ENCODE measurements at places on chromosomes 5 and 9.

- DNase-seq: no peak
Observed at GRCh38 chr9:107286057-107286456, 3.0 kb downstream of the RAD23B start.

GRCh38 chr5:57561231-57561842, 78.7 kb upstream of the ACTBL2 start:
- no peak for DNase-seq

DNA sequence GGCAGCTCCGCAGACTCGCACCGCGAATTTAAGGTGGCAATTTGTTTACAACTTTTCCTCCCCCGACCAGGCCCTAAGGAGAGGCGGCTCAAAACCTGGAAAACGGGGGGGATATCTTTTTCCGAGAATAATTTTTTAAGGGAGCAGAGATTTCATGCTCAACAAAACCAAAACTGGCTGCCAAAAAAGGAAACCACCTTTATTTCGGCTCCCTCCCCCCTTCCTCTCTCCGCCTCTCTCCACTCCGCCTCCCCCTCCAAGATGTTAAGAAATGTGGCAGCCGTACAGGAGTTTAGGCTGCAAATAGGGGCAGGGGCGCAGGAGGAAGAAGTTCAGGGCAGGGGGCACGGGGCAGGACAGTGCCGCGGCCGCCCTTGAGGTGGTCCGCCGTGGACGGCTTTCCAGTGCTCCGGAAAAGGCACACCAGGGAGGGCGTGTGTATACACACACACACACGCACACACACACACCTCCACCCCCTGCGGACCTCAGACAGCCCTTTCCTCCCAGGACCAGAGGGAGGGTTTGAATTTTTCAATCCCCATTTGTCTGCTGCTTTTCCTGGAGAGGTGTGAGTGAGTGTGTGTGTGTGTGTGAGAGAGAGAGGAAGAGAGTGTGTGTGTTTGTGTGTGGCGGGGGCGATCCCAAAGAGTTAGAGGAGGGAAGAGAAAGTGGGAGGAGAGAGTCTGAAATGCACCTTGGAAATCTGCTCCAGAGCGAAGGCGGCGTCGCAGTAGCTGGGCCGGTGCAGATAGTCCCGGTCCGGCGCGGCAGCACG, 9.1 kb downstream of the PTCH1 start:
- peak; percentile 51 for DNase-seq

GRCh38 chr9:94144394-94144793, 60.1 kb downstream of the PTPDC1 start:
- no peak for DNase-seq

DNA sequence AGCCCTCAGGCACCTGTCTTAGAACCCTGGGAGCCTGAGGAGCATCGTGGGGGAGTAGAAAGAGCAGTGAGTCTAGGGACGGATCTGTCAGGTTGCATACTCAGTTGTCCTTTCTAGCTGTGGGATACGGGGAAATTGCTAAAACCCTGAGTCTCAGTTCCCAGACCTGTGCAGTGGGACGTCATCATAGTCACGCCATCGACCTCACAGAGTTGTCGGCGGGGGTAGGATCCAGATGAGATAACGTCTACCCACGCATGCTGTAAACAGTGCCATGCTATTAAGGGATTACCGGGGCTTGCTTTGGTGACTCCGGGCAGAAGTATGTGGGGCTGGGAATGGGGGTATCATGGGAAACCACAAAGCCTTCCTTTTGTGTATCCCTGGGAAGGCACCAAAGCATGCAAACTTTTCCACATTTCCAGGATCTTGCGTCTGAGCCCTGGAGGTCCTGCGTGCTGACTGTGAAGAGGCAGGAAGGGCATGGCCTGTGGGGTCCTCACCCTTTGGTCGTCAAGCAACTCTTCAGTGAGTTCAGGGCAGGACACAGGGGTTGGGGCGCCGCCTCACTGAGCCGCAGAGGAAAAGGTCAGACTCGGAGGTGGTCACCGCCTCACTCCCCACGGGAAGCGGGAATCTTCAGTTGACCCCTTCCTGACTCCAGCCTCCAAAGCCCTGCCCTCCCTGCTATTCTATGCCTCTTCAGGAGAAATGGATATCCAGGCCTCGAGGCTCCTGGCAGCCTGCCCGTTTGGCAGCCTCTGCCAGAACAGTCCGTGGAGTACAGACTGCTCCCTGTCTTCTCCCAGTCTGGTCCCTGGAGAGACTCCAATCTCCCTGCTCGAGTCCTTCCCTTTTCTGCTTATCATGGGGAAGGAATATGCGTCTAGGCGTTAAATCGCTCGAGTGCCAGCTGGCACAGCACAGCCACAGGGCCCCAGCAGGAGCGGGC, 186.8 kb upstream of the KLF9 start:
- no peak for DNase-seq

- DNase-seq: no peak
Observed at GRCh38 chr5:82298668-82299067, 20.5 kb upstream of the RPS23 start.

DNA sequence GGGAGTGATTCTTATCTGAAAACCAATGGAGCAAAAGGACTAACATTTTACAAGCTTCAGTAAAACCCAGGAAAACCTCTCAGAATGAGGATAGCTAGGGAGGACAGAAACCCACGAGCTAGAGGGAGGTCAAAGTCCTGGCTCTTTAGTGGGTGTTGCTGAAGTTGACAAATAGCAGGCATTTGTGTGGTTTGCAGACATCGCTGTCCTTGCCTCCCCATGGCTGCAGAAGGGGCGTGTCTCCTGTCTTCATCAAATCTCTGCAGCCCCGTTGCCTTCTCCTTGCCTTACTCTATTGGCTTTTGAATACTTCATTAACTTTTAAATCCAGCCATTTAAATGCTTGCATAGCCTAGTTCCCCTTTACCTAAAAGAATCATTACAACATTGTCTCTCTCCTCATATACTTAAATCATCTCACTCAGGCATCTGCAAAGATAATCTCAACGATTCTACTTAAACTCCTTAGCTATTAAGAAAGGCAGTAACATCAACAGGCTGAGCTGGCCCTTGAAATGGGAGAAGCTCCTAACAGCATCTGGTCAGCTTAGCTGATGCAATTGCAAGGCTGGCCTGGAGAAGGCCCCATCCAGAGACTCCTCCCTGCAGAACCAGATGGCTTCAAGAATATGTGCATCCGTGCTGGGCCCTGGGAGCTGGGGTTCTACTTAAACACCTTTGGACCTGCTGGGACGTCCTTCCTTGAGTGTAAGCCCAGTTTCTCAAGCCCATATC, 152.8 kb upstream of the TAS2R1 start:
- no peak for DNase-seq

DNA sequence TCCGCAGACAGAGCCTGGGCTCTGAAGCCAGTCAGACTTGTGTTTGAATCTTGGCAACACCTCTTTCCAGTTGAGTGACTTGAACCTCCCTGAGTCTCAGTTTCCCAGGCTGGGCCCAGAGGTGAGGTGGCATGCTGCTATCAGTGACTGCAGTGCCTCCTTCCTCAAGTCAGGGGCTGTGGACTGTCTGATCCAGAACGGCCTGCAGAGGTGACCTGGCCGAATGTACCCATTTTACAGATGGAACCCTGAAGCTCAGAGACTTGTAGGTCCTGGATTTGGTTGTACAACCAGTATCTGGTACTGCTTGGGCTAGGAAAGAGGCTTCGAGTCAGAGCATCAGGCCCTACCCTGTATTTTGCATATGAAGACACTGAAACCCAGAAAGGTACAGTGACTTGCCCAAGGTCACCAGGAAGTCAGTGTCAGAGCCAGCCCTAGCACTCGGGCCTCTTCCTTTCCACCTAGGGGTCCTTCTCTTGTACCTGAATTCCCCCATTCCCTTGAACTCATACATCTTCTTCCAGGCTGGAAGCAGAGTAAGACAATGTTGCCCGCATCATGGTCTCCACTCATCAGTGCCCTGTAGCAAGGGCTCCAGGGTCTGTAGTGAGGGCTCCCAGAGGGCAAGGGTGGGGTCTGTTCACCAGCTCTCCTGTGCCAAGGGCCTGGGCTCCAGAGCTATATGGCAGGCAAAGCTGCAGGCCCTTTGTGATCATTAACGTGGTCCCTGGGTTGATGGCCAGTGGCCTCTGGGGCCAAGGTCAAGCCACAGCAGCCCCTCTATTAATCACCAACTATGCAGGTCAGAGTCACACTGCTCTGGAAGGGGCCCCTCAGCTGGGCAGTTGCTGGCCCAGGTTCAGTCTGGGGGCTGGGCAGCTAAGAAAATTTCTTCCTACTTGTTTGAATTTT, 28.5 kb downstream of the GSN start:
- no peak for DNase-seq

GRCh38 chr5:24823625-24824024, 178.8 kb upstream of the CDH10 start:
- DNase-seq: no peak

DNA sequence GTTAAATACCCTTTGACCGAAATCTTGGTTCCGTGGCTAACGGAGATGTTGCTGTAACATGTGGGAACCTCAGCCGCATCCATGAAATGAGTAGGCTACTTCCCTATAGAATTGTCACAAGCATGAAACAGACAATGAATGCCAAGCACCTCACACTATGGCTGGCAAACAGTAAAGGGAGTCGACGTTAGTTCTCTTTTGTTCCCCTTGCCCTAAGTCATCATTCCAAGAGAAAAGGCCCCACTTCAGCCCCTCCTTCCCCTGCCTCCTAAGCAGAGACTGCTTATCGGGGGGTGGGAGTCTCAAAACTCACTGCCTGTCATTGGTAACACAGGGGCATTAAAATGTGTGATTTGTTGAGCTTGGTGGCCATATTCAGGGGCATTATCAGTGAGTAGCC, 159.6 kb downstream of the MAPKAP1 start:
- DNase-seq: no peak

DNA sequence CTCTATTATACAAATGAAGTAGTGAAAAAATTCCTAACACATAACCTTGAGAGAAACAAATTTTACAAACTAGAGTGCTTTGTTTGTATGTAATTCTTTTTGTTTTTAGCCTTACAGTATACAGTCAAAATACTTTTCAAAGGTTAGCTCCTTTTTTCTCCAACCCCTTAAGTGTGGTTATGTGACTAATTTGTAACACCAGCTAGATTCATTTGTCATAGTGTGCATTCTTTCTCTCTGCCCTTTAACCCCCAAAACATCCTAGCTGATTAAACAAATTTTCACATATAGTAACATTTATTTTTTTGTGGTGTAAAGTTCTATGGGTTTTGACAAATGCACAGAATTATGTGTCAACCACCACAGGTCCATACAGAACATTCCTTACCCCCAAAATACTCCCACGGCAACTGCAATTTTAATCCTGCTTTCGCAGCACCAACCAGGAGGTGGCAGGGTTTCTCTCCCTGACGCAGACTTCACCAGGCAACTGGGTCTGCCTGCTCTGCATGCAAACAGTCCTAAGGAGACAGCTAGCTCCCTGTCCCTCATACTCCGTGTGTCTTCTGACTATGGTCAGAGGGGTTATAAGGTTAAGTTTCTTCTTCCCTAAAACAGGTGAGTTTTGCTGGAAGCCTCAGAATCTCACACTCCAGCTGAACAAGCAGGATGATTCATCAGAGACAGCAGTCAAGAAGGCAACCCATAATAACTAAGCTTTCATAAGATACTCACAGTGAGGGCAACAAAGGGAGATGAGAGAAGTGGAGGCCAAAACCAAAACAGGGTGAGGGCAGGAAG, 44.5 kb upstream of the NR5A1 start:
- peak; percentile 8 for DNase-seq

- no peak for DNase-seq
Observed at GRCh38 chr9:112852741-112853504, 37.8 kb downstream of the SLC46A2 start.

DNA sequence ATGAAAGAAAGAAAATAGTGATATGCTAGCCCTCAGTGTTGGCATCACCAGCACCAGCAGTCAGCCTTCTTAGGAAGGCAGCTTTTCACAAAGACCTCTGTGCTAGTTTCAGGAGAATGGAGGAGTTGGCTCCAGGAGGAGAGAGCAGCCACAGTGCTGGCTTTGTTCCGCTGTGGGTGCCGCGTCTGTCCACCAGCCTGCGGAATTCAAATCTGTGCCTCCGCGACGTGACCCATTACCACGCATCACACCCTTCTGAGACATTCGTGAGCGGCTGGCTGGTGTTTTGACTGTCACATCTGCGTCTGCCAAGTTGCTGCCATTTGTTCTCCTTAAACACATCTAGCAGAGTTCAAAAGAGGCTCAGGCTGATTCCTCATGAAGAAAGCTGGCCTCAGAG, 34.4 kb downstream of the SNX18 start:
- DNase-seq: no peak

GRCh38 chr5:131229623-131230022, 34.2 kb upstream of the CDC42SE2 start:
- no peak for DNase-seq

DNA sequence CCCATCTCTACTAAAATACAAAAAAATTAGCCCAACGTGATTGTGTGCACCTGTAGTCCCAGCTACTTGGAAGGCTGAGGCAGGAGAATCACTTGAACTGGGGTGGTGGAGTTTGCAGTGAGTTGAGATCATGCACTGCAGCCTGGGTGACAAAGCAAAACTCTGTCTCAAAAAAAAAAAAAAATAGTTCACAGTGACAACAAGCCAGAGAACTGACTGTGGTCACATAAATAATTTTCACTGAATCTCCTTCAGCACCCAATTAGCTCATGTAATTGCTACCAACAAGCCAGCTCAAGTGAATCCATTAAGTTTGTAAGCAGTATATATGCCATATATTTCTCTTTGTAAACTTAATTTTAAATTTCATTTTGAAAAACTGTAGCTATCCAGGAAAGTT, 14.5 kb upstream of the AFAP1L1 start:
- DNase-seq: no peak

DNA sequence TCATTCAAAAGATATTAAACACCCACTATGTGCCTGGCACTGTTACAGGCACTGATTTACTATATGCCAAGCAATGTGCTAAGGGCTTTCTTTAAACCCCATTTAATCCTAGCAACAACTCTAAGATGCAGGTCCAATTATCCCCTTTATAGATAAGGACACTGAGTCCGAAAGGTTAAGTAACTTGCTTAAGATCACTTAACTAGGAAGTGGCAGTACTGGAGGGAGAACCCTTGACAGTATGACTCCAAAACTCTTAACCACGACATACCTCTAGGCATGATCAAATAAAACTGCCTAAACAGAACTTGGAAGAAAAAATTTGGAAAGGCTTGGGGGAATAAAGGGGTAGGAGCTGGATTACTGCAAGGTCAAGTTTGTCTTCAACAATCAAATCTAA, 1.7 kb downstream of the RAB14 start:
- DNase-seq: no peak

- DNase-seq: peak; percentile 26
Observed at GRCh38 chr5:136037001-136037705, 8.4 kb downstream of the TGFBI start.

- DNase-seq: no peak
Observed at GRCh38 chr5:168327994-168328393, 36.5 kb downstream of the WWC1 start.

GRCh38 chr5:73640861-73641320, 14.9 kb downstream of the ARHGEF28 start:
- no peak for DNase-seq
